Astrocyte (in vitro differentiated cells and primary cell): ENCODE measurements at places on chromosomes 1 and 21. TPM values are rescaled to one million over a fixed set of nuclear protein-coding genes. Genes with fewer than 3 reads are reported as not detected.

GRCh38 chr1:230750576-230750975, 3.4 kb downstream of the CAPN9 start:
- no peaks in the 10 kb centered on the region for H3K36me3 ChIP-seq
- H3K4me3 ChIP-seq, result no peak overlapping the region
- no peaks in the 10 kb centered on the region for H3K27me3 ChIP-seq
- no peak for DNase-seq

DNA sequence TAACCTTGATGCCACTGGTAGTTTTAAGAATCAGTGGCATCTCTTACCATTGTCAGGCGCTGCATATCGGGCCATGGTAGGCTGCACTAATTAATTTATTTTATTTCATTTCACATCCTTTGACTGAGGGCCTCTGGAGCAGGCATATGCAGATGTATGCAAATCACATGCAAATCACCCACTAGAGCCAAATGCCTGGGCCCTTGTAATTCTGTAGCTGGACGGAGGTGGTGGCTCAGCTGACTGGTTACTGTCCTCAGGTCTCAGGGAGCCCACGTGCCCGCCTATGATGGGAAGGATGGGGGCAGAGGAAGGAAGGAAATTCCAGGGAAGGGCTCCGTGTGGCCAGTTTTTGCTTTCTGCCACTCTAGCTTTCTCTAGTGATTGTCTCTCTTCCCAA, 122.7 kb downstream of the IGSF21 start:
- no peaks in the 10 kb centered on the region for H3K27me3 ChIP-seq

GRCh38 chr1:152107984-152108881, 7.0 kb downstream of the TCHH start:
- peaks cover 75% of the 10 kb centered on the region for H3K27me3 ChIP-seq
- H3K27ac ChIP-seq, result no peak overlapping the region
- no peaks in the 10 kb centered on the region for H3K36me3 ChIP-seq
- peaks cover 22% of the 10 kb centered on the region for H3K4me1 ChIP-seq
- peak; percentile 48 for DNase-seq

Gene MPZ
- total RNA-seq, result 2.3 TPM in 2 replicates

Gene AMY2A
- total RNA-seq, result not detected in 2 replicates

Gene COL16A1
- 42.9 and 56.5 TPM in 2 replicates for total RNA-seq

Gene DIO1
- not detected in 2 replicates for total RNA-seq

GRCh38 chr1:226651732-226652105, 87.4 kb downstream of the ITPKB start:
- H3K27me3 ChIP-seq, result no peaks in the 10 kb centered on the region
- H3K4me3 ChIP-seq, result no peak overlapping the region
- H3K4me1 ChIP-seq, result peaks cover 34% of the 10 kb centered on the region
- DNase-seq, result no peak
- H3K27ac ChIP-seq, result no peak overlapping the region

GRCh38 chr1:235403593-235403992, 36.4 kb downstream of the TBCE start:
- no peak overlapping the region for H3K27ac ChIP-seq
- H3K4me1 ChIP-seq, result peaks cover 4% of the 10 kb centered on the region
- no peak overlapping the region for H3K4me3 ChIP-seq
- H3K36me3 ChIP-seq, result no peaks in the 10 kb centered on the region
- H3K27me3 ChIP-seq, result no peaks in the 10 kb centered on the region

Gene C1orf226
- 0.73 and 0.89 TPM in 2 replicates for total RNA-seq

- no peak for DNase-seq
- H3K4me1 ChIP-seq, result no peaks in the 10 kb centered on the region
- H3K4me3 ChIP-seq, result no peak overlapping the region
- no peak overlapping the region for H3K27ac ChIP-seq
- no peaks in the 10 kb centered on the region for H3K27me3 ChIP-seq
- H3K36me3 ChIP-seq, result no peaks in the 10 kb centered on the region
Observed at GRCh38 chr21:42582787-42583476, 69.3 kb downstream of the SLC37A1 start.

DNA sequence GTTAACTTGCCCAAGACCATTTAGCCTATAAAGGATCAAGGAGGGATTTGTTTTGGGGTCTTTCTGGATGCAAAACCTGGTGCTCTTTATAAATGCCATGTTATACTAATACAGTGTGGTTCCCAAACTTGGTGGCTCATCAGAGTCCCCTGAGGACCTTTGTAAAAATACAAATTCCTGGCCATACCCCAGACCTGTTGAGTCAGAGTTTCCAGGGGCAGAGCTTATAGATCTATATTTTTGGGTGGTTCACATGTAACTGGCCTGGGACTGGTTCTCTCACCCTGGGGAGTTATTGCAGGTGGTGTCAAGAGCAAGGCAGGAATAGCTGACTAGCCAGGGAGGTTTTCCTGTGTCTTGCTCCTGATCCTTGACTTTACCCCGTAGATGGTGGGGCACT, 136.9 kb upstream of the HNRNPU start:
- no peaks in the 10 kb centered on the region for H3K27me3 ChIP-seq
- DNase-seq, result no peak
- no peaks in the 10 kb centered on the region for H3K4me1 ChIP-seq
- no peak overlapping the region for H3K27ac ChIP-seq
- H3K36me3 ChIP-seq, result no peaks in the 10 kb centered on the region
- H3K4me3 ChIP-seq, result no peak overlapping the region

DNA sequence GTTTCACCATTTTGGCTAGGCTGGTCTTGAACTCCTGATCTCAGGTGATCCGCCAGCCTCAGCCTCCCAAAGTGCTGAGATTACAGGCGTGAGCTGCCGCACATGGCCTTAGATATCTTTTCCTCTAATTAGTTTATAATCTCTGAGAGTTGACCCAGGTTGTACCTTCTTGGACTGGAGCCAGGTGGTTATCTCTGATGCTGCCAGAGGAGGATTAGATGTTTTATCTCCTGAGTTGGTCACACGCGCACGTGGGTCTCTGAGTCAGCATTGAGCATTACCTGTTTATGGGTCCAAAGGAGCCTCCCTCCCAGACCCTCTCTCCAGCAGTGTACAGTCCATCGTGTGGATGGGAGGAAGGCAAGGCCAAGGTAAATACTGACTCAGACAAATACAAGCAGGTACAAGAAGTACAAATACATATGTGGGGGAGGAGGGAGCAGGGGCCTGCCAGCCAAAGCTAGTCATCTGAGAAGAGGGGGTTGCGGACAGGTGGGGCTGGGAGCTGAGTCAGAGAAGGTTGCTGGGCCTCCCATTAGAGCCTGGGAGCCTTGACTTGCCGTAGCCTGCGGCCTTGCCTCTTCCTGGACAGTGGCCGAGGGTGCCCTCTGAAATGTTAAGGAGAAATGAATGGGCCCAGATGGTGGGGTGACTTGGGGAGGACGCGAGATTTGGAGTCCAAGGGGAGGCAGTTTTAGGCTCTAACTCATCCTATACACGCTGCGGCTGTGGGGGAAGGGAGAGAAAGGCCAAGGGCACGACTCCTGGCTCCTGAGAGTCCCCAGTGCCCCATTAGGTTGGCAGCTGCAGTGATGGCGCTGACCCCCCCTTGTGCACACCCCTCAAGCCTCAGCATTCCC, 13.1 kb downstream of the IL6R start:
- no peak overlapping the region for H3K27ac ChIP-seq
- no peak overlapping the region for H3K4me3 ChIP-seq
- H3K27me3 ChIP-seq, result no peaks in the 10 kb centered on the region
- no peaks in the 10 kb centered on the region for H3K36me3 ChIP-seq
- peak; percentile 39 for DNase-seq

Gene RCSD1
- total RNA-seq, result 0.58 and 0.98 TPM in 2 replicates

Gene RGS1
- not detected in 2 replicates for total RNA-seq

Gene HSF2BP
- 3.2 TPM in 2 replicates for total RNA-seq

- H3K4me1 ChIP-seq, result peaks cover 20% of the 10 kb centered on the region
- no peak for DNase-seq
- no peak overlapping the region for H3K4me3 ChIP-seq
- no peak overlapping the region for H3K27ac ChIP-seq
Observed at GRCh38 chr1:58749646-58750045, 34.2 kb downstream of the JUN start.

DNA sequence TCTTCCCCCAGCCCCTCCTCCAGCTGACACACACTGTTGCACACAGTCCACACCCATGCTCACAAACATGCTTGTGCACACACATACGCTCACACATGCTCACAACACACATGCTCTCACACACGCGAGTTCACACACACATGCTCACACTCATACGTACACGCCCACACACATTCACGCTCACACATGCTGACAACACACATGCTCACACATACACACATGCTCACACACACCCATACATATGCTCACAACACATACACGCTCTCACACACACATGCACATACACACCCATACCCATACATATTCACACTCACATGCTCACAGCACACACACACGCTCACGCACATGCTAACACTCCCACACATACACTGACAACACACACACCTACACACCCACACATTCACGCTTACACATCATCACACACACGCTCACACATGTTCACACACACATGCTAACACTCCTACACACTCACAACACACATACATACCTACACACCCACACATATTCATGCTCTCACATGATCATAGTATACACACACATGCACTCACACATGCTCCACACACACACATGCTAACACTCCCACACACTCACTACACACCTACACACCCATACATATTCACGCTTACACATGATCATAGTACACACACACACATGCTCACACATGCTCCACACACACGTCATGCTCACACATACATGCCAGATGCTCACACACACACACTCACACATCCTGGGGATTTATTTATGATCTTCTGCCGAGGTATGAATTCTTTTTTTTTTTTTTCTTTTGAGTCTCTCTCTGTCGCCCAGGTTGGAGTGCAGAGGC, 10.7 kb downstream of the DRAXIN start:
- H3K4me3 ChIP-seq, result no peak overlapping the region
- peaks cover 10% of the 10 kb centered on the region for H3K4me1 ChIP-seq
- no peaks in the 10 kb centered on the region for H3K36me3 ChIP-seq

Gene WNT3A
- not detected in 2 replicates for total RNA-seq

GRCh38 chr21:36297938-36298572, 21.9 kb upstream of the MORC3 start:
- H3K36me3 ChIP-seq, result peaks cover 5% of the 10 kb centered on the region
- H3K4me3 ChIP-seq, result no peak overlapping the region
- no peak overlapping the region for H3K27ac ChIP-seq
- H3K4me1 ChIP-seq, result no peaks in the 10 kb centered on the region
- no peaks in the 10 kb centered on the region for H3K27me3 ChIP-seq

Gene RNU1-4
- 1,356 and 1,553 TPM in 2 replicates for total RNA-seq

Gene KCNE2
- 0.27 TPM in 1 of 2 replicates, not detected in the other for total RNA-seq

Gene PLEKHN1
- 2.1 and 2.4 TPM in 2 replicates for total RNA-seq

DNA sequence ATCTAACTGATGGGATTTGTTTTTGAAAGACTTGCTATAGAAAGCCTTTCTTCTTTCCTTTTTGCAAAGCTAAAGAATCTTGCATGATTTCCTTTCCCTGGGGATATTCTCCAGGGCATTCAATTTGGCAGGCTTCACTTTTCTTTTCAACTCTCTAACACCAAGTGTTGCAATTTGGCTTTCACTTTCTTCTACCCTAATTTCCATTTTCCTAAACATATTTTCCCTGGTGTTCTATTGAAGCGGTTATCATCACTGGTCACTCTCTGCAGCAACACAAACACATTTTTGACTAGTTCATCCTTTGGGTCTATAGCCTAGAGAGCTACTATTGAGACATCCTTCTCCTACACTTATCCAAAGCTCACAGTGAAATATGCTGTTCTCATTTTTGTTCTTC, 424.5 kb downstream of the NEGR1 start:
- H3K36me3 ChIP-seq, result no peaks in the 10 kb centered on the region
- H3K27me3 ChIP-seq, result no peaks in the 10 kb centered on the region
- no peak for DNase-seq
- H3K27ac ChIP-seq, result no peak overlapping the region
- H3K4me1 ChIP-seq, result peaks cover 6% of the 10 kb centered on the region
- no peak overlapping the region for H3K4me3 ChIP-seq
